ENCODE measurements at places on chromosomes 12 and 14.

DNA sequence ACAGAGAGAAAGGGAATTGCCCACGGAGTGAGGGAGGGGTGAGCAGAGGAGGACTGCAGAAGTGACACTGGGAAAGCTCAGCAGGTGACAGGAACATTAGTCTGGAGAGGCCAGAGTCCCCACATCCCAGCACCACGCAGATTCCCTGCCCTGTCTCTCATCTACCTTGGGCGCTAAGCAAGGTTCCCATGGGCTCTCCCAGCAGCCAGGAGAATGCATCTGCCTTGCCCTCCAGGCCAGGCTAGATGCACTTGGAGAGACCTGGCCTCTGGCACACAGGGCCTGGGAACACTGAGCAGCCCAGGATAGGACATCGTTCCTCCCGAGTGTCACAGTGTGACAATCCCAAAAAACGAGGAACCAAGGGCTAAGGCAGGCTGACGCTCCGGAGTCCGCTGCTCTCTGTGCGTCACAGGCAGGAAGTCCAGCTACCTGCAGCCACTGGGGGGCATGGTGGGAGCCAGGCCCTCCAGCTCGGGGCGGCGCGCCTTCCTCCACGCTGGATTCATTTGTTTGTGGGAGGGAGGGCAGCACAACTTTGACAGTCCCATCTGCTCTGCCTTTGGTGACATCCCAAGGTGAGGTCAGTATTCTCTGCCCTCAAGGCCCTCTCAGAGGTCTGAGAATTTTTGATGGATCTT lies 5.4 kb upstream of the NGB start:
- DNase-seq = no peak

- DNase-seq = peak; percentile 31
These were observed 23.5 kb downstream of the FGF23 start for GRCh38 chr12:4356041-4356327.

DNA sequence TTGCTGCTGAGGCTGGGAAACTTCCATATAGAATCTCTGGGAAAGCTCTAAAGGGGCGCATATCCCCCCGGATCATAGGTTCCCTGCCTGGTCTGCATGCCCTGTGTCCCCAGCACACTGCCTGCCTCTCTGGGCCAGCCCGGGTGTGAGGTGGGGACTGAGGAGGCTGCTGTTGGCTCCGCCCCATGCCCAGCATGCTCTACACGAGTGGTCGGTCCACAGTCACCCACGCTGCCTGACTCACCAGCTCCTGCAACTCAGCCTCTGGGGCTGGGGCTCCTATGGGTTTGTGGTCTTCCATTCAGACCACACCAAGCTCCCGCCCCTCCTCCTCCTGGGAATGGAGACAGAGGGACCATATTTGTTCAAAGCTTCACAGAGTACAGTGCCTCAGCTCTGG lies 88.5 kb upstream of the ANO2 start:
- DNase-seq = no peak

GRCh38 chr12:68040450-68041075 lies 51.3 kb downstream of the IFNG-AS1 start:
- DNase-seq = peak; percentile 37

- DNase-seq = no peak
These were observed 72.0 kb downstream of the ALX1 start for GRCh38 chr12:85352016-85352415.

- DNase-seq = no peak
These were observed 190.7 kb upstream of the LMNTD1 start for GRCh38 chr12:25743679-25744215.

- no peak for DNase-seq
These were observed 15.8 kb downstream of the KRT2 start for GRCh38 chr12:52636189-52636588.

DNA sequence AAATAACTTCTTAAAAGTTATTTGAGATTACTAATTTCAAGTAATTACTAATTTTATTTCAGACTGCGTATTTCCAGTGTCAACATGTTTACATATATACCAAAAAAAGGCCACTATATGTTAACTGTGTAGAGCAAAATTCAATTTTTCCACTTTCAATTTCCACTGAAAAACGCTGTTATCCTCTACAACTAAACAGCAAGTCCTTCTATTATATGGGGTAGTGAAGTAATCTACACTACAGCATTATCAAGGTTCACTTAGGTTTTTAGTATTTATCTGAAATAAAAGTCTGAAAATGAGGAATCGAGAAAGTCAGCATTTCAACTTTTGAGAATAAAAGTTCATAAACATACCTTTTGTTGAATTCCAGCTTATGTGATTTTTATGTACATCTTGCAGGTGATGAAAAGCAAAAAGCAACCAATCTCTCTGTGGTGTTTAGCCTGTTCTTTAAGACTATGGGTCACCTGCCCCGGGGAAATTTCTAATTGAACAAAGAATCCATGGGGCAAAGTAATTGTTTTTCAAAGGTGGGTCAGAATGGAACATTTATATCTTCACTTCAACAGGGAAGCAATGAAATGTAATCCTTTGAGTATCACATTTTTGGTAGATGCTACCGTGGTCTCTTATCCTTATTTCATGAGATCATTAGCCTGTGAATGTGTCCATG lies 3.3 kb downstream of the BTG1 start:
- DNase-seq = no peak

DNA sequence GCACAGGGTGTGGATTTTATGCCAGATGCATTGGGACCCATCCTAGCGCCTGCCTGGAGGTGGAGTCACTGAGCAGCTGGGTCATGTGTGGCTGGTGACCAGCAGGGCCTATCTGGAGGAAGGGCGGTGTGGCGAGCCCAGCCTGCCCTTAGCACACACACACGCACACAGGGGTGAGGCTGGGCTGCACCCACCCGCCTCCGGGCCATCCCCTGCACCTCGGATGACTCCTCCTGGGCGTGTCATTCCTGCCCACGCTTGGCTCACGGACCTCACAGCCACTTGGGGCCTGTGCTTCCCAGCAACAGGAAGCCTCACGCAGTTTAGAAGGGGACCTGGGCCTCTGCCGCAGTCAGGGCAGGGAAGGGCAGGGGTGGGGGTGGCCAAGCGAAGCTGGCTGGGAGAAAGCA lies 36.2 kb upstream of the FZD10 start:
- no peak for DNase-seq
